ENCODE measurements at places on chromosomes 4 and X.

- peak; percentile 18 for DNase-seq
Measured at GRCh38 chrX:3994315-3994714, 280.9 kb upstream of the PRKX start.

- no peak for DNase-seq
Measured at GRCh38 chr4:137739391-137739790, 207.1 kb upstream of the PCDH18 start.

DNA sequence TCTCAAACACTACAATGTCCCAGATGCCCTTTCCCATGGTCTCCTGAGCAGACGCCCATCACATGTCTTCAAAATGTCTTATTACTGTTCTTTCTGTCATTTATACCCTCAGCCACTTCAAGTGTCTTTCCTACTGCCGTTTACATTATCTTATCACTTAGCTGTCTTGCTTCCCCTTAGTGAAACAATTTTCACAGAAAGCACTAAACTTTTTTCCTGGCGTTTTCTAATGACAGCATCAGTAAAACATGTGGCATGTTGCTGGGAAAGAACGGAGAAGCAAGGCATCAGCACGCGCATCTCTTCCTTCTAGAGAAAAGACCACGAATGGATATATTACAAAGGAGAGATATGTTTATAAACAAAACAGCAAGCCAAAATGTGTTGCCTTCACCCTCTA lies 189.7 kb upstream of the SLIT2 start:
- no peak for DNase-seq

GRCh38 chr4:135418353-135418752 lies 1216.8 kb upstream of the PABPC4L start:
- DNase-seq = no peak

GRCh38 chrX:80808881-80809411 lies 731 bp downstream of the BRWD3 start:
- DNase-seq = peak; percentile 38

DNA sequence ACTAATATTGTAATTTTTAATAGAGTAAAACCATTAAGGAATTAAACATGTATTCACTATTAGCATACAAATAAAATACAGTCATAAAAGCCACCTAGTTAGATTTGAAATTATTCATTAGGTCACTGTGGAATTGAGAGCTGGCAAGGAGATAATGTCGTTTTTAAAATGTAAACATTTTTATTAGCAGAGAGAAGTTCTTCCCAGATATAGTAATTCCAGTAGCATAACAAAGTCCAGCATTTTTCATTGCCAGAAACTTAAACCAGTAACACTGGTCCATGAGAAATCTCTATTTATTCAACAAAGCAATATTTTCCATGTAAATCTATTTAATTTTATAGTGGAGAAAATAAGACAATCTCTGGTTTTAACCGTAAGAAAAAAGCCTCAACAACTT lies 17.5 kb downstream of the ENOX2 start:
- no peak for DNase-seq

Data from CD4-positive, CD25-positive, alpha-beta regulatory T cell (primary cell).